Activated CD8-positive, alpha-beta T cell treated with anti-CD3 and anti-CD28 coated beads for 36 hours (primary cell): ENCODE measurements at places on chromosomes 7 and 10. TPM values are rescaled to one million over a fixed set of nuclear protein-coding genes. Genes with fewer than 3 reads are reported as not detected.
A peak's percentile ranks its signal among the peaks of the same experiment; 100 is the strongest.

DNA sequence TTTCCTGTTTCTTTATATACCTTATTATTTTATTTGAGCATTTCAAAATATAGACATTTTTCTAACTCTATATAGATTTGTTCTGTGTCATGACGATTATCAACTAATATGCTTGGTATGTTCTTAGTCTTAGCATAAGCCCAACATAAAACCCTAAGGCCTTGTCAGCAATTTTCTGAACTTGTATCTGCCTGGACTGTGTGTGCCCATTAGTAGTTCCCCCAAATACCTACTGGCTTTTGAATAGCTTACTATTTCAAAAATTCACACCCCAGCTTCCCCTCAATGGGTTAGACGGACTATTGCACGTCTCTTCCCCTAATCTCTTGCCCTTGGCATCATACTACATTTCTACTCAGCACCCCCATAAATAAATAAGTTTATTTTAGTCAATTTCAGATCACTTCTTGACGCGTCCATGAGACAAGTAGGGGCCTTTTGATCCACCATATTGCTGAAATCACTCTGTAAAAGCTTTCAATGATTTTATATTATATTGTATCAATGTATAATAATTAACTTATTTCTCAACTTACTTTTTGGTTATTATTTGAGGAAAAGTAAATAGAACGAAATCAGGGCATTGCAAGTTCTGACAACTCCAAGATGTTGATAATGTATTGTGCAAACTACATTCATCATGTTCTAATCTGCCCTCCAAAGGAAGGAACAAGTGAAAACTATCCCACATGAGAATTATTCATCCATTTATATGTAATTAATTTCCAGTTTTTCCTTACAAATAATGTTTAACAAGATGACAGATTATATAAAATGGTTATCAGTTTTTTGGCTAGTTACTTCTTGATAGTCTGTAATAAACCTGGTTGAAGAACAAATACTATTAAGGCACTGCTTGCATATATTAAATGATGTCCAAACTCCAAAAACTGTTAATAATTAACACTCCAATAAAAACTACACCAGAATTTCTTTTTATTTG is 1.1 kb upstream of the AKR1C3 start:
- H3K4me1 ChIP-seq: peaks cover 8% of the 10 kb centered on the region
- no peak overlapping the region for H3K27ac ChIP-seq
- no peak overlapping the region for H3K4me3 ChIP-seq

GRCh38 chr10:78520737-78521430 is 487.2 kb downstream of the RPS24 start:
- no peak overlapping the region for H3K4me3 ChIP-seq
- H3K27me3 ChIP-seq: no peaks in the 10 kb centered on the region
- H3K36me3 ChIP-seq: no peaks in the 10 kb centered on the region

DNA sequence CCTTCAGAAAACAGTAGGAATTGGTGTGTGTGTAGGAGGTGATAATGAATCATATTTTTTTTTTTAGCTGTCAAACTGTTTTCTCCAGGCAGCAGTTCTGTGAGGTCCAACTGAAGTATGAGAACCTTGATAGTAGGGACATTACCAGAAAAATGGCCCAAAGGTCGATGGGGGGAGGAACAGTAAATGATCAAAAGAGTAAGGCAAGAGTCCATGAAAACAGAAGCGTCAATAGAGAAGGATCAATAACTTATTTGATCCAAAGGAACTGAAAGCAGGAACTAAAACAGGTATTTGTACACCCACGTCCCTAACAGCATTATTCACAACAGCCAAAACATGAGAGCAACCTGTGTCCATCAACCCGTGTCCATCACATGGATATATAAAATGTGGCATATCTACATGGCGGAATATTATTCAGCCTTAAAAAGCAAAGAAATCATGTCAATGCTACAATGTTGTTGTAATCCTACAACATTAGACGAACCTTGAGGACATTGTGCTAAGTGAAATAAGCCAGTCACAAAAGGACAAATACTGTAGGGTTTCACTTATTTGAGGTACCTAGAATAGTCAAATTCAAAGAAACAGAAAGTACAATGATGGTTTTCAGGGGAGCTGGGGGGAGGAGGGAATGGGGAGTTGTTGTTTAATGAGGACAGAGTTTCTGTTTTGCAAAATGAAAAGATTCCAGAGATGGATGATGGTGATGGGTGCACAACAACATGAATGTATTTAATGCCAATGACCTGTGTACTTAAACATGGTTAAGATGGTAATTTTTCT is 214.0 kb upstream of the KLF14 start:
- H3K4me3 ChIP-seq: peak overlapping the region; percentile 54
- no peaks in the 10 kb centered on the region for H3K27me3 ChIP-seq
- no peak for DNase-seq
- peaks cover 62% of the 10 kb centered on the region for H3K36me3 ChIP-seq

GRCh38 chr7:7566651-7567611 is at the start of gene MIOS:
TSS of gene MIOS (plus strand) at chr7:7566884. CDS start at chr7:7572476, 5,592 bp downstream.
- peak; percentile 80 for DNase-seq
- H3K4me3 ChIP-seq: peak within 1 kb of the TSS; percentile 87
- H3K4me1 ChIP-seq: peaks cover 22% of the 10 kb centered on the region
- H3K27me3 ChIP-seq: no peaks in the 10 kb centered on the region

- peaks cover 43% of the 10 kb centered on the region for H3K4me1 ChIP-seq
- no peaks in the 10 kb centered on the region for H3K36me3 ChIP-seq
- no peak overlapping the region for H3K27ac ChIP-seq
- H3K27me3 ChIP-seq: no peaks in the 10 kb centered on the region
Observed at GRCh38 chr10:4243651-4244050, 458.6 kb upstream of the KLF6 start.

DNA sequence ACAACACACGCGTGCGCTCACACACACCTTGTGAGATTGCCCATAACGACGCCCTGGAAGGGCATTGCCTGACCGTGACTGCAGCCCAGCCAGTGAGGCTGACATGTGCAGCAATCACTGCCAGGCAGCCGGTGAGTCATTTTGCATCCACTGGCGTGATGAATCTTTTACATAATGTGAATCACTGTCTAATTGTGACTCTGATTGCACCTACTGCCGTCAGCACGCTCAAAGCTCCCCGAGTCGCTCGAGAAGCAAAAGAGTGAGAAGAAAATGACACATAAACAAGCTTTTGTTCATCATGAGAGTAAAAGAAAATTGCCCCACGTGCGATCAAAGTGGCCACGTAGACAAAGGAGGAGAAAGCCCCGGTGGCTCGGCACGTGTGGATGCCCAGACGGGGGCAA is 117.4 kb upstream of the PFKP start:
- peaks cover 21% of the 10 kb centered on the region for H3K4me1 ChIP-seq
- H3K4me3 ChIP-seq: no peak overlapping the region
- no peak overlapping the region for H3K27ac ChIP-seq
- H3K27me3 ChIP-seq: peaks cover 28% of the 10 kb centered on the region
- no peaks in the 10 kb centered on the region for H3K36me3 ChIP-seq

GPR141 gene
- total RNA-seq: not detected

GRCh38 chr7:107854989-107855388 is 36.0 kb upstream of the DLD start:
- H3K36me3 ChIP-seq: no peaks in the 10 kb centered on the region
- DNase-seq: no peak
- H3K4me3 ChIP-seq: no peak overlapping the region
- H3K4me1 ChIP-seq: peaks cover 17% of the 10 kb centered on the region
- H3K27me3 ChIP-seq: no peaks in the 10 kb centered on the region

CYP2C9 gene
- not detected for total RNA-seq

NFKB2 gene
- total RNA-seq: 253 TPM

- H3K27ac ChIP-seq: no peak overlapping the region
- DNase-seq: no peak
Observed at GRCh38 chr7:111147708-111148533, 57.0 kb downstream of the LRRN3 start.

DNA sequence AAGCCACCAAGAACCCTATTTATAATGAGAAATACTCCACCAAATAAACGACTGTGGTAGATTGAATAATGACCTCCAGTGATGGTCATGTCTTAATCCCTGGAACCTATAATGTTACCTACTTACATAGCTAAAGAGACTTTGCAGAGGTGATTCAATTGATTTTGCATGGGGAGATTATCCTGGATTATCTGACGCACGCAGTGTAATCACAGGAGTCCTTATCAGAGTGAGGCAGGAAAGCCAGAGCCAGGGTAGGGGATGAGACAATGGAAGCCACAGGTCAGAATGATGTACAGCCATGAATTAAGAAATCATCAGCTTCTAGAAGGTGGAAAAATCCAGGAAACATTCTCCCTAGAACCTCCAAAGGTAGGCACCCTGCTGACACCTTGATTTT is 286.4 kb upstream of the SP4 start:
- H3K4me1 ChIP-seq: no peaks in the 10 kb centered on the region
- no peak overlapping the region for H3K27ac ChIP-seq
- no peaks in the 10 kb centered on the region for H3K27me3 ChIP-seq
- H3K4me3 ChIP-seq: no peak overlapping the region
- no peak for DNase-seq
- no peaks in the 10 kb centered on the region for H3K36me3 ChIP-seq

- H3K27ac ChIP-seq: no peak overlapping the region
- no peak for DNase-seq
- H3K4me1 ChIP-seq: no peaks in the 10 kb centered on the region
- H3K4me3 ChIP-seq: no peak overlapping the region
- H3K36me3 ChIP-seq: no peaks in the 10 kb centered on the region
Observed at GRCh38 chr7:22214000-22214399, 143.0 kb downstream of the RAPGEF5 start.

DNA sequence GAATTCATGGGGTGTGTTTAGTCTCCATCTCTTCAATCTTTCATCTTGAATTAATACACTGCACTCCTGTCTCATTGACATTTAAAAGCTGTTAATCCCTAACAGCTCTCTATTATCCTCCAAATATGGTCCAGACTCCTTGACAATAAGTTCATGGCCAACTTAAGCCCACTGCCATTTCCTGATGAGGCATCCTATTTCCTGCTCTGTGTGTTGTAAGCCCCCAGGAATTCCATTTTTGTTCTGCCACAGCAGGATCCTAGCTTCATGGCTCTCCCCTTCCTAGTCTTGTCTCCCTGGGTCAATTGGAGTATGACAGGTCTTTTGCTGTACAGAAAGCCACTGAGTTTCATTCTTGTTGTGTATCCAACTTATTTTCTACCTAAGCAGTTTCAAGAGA is 218.8 kb downstream of the OTUD1 start:
- H3K27ac ChIP-seq: no peak overlapping the region
- no peaks in the 10 kb centered on the region for H3K36me3 ChIP-seq
- no peak overlapping the region for H3K4me3 ChIP-seq
- H3K27me3 ChIP-seq: peaks cover 7% of the 10 kb centered on the region
- no peak for DNase-seq

- no peaks in the 10 kb centered on the region for H3K4me1 ChIP-seq
- H3K27me3 ChIP-seq: no peaks in the 10 kb centered on the region
- no peaks in the 10 kb centered on the region for H3K36me3 ChIP-seq
Observed at GRCh38 chr7:93544691-93545090, 29.8 kb downstream of the CALCR start.

RTKN2 gene
- total RNA-seq: 1.4 TPM

SLC13A1 gene
- total RNA-seq: not detected

GRCh38 chr7:74398426-74398825 is 55.3 kb upstream of the GTF2IRD1 start:
- no peaks in the 10 kb centered on the region for H3K4me1 ChIP-seq
- H3K36me3 ChIP-seq: no peaks in the 10 kb centered on the region
- no peak for DNase-seq
- H3K4me3 ChIP-seq: no peak overlapping the region

DNA sequence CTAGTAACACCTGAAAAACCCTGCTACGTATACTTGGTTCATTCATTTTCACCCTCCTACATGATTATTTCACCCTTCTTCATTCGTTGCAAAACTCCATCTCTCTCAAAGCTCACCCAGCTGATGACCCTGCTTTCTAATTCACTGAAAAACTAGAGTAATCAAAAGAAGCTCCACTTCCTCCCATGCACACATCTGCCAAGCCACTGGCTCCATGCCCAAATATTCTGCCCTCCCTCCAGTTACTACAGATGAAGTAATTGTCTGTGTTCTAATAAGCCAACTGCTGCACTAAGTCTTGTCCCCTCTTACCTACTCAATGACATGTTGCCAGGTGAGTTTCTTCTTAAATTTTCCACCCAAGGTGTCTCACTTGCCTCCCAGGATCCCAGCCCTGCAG is 96.9 kb upstream of the CCDC71L start:
- no peak overlapping the region for H3K4me3 ChIP-seq
- H3K27ac ChIP-seq: no peak overlapping the region
- H3K4me1 ChIP-seq: peaks cover 3% of the 10 kb centered on the region

GRCh38 chr7:99000904-99001465 is 122.7 kb downstream of the TRRAP start:
- peak overlapping the region; percentile 52 for H3K4me3 ChIP-seq
- peaks cover 33% of the 10 kb centered on the region for H3K4me1 ChIP-seq
- H3K27ac ChIP-seq: peak overlapping the region; percentile 96
- DNase-seq: peak; percentile 76
- H3K36me3 ChIP-seq: peaks cover 45% of the 10 kb centered on the region

GRCh38 chr7:114466917-114467316 is 52.3 kb downstream of the FOXP2 start:
- no peak for DNase-seq
- H3K4me1 ChIP-seq: no peaks in the 10 kb centered on the region
- no peaks in the 10 kb centered on the region for H3K27me3 ChIP-seq
- no peak overlapping the region for H3K4me3 ChIP-seq
- H3K27ac ChIP-seq: no peak overlapping the region

ZNF786 gene
- 4.3 TPM for total RNA-seq

DNA sequence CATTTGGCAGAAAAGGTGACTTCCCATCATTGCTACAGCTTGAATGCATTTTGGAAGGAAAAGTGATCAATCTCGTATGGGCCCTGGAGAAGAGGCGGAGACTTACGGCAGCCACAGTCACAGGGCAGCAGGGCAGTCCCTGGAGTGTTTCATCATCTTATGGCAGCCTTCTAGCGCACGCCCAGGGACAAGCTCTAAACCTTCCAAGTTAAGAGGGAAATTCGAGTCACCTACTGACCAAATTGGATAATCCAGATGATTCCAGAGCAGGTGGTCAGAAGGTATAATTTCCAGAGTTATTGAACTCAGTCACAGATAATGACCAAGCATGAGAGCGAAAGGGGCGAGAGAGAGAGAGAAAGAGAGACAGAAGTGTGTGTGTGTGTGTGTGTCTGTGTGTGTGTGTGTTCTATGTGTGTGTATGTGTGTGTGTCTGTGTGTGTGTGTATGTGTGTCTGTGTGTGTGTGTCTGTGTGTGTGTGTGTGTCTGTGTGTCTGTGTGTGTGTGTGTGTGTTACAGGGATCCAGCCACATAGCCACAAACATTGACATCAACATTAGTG is 123.7 kb upstream of the ADAM12 start:
- no peaks in the 10 kb centered on the region for H3K36me3 ChIP-seq
- no peak overlapping the region for H3K27ac ChIP-seq
- no peaks in the 10 kb centered on the region for H3K27me3 ChIP-seq
- DNase-seq: no peak
- no peaks in the 10 kb centered on the region for H3K4me1 ChIP-seq
- no peak overlapping the region for H3K4me3 ChIP-seq

DNA sequence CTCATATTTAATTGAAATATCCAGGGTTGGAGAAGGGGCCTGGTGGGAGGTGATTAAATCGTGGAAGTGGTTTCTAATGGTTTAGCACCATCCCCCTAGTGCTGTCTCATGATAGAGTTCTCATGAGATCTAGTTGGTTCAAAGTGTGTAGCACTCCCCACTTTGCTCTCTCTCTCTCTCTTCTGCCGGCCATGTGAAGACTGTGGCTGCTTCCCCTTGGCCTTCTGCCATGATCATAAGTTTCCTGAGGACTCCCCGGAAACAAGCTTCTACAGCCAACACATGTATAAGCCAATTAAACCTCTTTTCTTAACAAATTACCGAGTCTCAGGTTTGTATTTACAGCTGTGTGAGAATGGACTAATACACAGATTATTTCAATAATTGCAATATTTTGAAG is 305.8 kb upstream of the KCND2 start:
- H3K27me3 ChIP-seq: no peaks in the 10 kb centered on the region
- no peak for DNase-seq
- no peak overlapping the region for H3K4me3 ChIP-seq
- H3K27ac ChIP-seq: no peak overlapping the region
- H3K36me3 ChIP-seq: no peaks in the 10 kb centered on the region
